ENCODE measurements at places on chromosomes 16 and 17. TPM values are rescaled to one million over a fixed set of nuclear protein-coding genes. Genes with fewer than 3 reads are reported as not detected.

GRCh38 chr16:83669456-83669855 is 138.3 kb upstream of the HSBP1 start:
- no peak for DNase-seq

Gene ADCY9
- 44.8 TPM for total RNA-seq

Gene RDM1
- total RNA-seq, result not detected

Gene VMO1
- 0.62 TPM for total RNA-seq

Gene EPX
- total RNA-seq, result not detected

Gene ZACN
- total RNA-seq, result not detected

DNA sequence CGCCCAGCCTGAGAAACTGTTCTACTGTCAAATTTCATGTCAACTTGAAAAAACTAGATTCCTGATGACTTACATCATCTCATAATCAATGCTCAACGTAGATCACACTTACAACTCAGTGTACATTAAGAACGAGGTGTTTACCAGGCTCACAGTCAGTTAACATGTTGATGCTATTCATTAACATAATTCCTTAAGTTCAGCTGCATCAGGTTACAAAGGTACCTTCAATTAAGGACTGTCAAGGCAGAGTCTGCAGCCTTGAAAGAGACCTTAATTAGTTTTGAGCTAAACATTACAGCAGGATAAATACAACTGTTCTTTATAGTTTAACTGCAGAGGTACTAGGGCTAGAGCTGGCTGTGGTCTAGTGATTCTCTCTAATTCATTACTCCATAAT is 1.9 kb downstream of the GNA13 start:
- no peak for DNase-seq

DNA sequence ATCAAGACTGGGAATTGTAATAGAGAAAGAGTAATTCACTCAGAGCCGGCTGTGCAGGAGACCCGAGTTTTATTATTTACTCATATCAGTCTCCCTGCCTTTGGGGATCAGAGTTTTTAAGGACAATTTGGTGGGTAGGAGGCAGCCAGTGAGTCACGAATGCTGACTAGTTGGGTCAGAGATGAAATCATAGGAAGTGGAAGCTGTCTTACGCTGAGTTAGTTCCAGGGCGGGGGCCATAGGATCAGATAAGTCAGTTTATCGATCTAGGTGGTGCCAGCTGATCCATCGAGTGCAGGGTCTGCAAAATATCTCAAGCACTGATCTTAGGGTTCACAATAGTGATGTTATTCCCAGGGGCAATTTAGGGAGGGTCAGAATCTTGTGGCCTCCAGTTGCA is 20.2 kb upstream of the GUCY2D start:
- DNase-seq, result no peak

GRCh38 chr17:39360537-39360936 is 40.9 kb downstream of the FBXL20 start:
- DNase-seq, result no peak

Gene KAT8
- total RNA-seq, result 60.3 TPM

- no peak for DNase-seq
These were observed 12.4 kb upstream of the HEATR6 start for GRCh38 chr17:60091109-60091508.

GRCh38 chr17:18257982-18258355 is 569 bp downstream of the FLII start:
- DNase-seq, result peak; percentile 89

GRCh38 chr17:2084036-2084765 is 29.3 kb downstream of the HIC1 start:
- DNase-seq, result peak; percentile 77

DNA sequence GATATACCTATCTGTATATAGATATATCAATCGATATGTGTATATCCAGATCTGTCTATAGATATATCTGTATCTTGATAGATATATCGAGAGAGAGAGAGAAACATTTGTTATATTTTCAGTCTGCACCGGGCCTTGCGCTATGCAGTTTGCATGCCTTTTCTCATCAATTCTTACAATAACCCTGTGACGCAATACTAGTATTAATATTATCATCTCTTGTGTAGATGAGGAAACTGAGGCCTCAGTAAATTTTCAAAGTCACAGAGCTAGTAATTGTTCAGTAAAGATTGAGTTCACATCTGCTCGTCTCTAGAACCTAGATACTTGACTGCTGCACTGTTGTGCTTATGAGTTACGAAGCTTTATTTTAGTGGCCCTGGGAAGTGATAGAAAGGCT is 77.6 kb downstream of the NF1 start:
- no peak for DNase-seq

DNA sequence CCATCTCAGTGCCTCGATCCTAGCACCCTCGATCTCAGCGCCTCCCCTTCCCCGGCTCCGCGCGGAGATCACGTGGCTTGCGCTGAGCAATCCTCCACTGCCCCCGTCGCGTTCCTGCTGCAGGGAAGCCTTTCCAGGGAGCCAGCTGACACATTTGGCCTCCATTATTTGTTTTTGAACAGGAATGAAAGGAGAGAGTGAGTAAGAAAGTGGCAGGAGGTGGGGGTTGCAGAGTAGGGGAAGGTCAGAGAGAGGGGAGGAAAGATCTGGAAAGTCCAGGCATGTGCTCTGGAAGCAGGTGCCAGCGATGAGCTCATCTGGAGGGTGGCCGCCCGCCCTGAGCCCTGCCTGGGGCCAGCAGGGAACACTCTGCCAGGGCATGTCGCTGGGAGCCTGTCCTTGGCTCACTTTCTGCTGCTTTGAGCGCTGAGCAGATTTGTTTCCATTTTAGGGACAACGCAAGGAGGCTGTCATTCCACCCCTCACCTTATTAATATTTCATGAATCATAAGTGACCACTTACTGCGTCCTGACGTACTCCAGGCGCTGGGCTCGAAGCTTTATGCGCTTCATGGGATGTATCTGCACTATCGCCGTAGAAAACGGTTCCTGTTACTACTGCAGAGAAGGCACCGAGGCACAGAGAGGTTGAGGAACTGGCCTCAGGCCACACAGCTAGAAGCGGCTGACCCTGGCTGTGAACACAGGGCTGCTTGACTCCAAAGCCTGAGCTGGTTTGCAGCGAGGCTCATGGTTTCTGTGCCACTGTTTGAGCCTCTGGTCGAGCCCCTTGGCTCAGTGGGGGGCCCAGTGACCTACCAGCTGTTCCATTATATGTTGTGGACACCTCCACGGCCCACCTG is 283.1 kb downstream of the SEC14L1 start:
- DNase-seq, result peak; percentile 92

DNA sequence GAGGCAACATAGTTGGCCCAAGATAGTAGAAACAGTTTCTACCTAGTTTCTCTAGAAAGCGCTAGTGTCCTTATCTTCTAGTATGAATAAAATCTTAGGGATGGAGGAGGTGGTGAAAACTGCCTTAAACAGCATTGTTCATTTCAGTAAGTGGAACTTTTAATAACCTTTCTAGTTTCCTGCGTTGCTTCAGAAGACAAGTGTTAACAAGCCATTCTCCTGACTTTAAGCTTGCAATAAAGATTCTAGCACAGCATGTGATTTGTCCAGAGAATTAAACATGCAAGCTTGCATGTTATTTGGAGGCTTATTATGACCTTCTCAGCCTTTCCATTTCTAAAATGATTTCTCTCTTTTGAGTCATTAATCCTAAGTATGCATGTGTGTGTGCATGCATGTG is 72.3 kb downstream of the TANGO6 start:
- DNase-seq, result no peak

Gene ZNF764
- total RNA-seq, result 8.0 TPM

Gene ATP2C2
- not detected for total RNA-seq

DNA sequence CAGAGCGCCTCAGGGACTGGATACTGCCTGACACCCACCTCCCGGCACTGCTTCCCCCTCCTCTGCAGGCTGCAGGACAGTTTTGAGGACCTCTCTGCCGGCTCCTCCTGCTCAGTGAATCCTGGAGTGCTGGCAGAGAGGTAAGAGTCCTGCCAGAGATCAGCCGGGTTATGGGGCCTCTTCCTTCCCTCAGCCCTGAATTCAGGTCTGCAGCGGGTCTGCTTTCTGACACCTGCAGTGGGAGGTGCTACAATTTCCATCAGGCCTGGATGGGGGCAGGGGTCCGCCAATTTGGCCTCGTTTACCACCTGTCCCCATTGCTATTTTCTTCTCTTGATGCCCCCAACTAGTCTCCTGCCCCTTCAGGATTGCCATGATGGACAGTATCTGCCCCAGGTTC is 3.0 kb upstream of the NEURL4 start:
- DNase-seq, result no peak

Gene SLC6A2
- not detected for total RNA-seq

DNA sequence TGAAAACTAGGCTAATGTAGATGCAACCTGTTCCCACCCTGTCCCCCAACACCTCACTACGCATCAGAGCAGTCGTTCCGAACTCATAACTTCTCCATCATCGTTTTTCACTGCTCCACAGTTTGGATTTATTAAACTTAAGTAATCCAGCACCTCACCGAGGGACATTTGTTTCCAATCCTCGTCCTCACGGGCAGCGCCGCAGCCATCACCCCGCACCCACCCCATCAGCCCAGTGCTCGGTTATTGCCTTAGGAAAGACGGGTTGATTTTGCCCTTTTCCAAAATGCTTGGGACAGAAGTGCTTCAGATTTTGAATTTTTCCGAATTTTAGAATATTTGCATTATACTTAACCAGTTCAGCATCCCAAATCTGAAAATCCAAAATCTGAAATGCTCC is 71.0 kb upstream of the DOC2B start:
- no peak for DNase-seq

Gene SCN4A
- 0.56 TPM for total RNA-seq

DNA sequence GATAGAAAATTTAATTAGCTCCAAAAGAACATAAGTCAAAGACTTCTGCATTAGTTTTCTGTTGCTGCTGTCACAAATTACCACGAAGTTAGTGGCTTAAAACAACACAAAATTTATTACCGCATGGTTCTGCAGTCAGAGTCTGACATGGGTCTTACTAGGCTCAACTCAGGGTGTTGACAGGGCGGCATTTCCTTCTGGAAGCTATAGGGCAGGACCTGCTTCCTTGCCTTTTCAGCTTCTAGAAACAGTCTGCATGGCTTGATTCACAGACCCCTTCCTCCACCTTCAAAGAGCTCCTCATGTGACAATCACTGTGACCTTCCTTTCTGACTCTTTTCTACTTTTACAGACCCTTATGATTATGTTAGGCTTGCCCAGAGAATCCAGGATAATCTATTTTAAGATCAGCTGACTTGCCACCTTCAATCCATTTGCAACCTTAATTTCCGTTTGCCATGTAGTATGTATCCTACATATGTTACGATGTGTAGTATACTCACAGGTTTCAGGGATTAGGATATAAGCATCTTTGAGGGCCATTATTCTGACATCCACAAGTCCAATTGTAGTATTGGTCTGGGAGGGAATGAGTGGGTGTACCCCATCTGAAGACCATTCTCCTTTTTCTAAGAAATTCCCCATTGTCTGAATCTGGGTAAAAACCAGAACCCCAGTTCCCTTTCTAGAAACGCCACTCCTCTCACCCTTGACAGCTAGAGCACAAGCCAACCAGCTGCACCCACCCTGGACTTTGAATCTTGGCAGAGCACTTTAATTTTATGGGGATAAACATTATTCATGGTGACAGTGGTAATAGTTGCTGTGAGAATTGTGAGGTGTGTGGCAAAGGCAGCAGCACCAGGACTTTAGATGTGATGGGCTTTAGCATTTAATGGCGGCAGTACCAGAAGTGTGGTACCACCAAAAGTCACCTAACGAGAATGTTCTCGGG is 265.5 kb downstream of the KCNJ2 start:
- no peak for DNase-seq

DNA sequence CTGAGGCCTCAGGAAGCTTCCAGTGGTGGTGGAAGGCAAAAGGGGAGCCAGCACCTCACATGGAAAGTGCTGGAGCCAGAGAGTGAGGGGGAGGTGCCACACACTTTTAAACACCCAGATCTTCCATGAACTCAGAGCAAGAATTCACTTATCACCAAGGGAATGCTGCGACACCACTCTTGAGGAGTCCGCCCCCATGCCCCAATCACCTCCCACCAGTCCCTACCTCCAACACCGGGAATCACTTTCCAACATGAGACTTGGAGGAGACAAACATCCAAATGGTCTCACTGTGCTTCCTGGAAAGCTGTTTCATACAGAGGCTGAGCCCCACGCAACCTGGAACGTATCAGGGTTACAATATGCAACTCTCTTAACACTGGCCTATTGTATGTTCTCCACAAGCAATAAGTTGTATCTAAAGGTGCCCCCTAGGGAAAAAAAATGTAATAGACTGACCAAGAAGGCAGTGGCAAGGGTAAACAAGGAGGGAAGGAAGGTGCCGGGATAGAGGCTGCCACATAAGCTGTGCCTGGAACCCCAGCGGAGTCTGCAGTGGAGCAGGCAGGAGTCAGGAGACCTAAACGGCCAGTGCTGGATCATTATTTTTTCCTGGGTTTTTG is 106.7 kb upstream of the FOXF1 start:
- DNase-seq, result no peak

DNA sequence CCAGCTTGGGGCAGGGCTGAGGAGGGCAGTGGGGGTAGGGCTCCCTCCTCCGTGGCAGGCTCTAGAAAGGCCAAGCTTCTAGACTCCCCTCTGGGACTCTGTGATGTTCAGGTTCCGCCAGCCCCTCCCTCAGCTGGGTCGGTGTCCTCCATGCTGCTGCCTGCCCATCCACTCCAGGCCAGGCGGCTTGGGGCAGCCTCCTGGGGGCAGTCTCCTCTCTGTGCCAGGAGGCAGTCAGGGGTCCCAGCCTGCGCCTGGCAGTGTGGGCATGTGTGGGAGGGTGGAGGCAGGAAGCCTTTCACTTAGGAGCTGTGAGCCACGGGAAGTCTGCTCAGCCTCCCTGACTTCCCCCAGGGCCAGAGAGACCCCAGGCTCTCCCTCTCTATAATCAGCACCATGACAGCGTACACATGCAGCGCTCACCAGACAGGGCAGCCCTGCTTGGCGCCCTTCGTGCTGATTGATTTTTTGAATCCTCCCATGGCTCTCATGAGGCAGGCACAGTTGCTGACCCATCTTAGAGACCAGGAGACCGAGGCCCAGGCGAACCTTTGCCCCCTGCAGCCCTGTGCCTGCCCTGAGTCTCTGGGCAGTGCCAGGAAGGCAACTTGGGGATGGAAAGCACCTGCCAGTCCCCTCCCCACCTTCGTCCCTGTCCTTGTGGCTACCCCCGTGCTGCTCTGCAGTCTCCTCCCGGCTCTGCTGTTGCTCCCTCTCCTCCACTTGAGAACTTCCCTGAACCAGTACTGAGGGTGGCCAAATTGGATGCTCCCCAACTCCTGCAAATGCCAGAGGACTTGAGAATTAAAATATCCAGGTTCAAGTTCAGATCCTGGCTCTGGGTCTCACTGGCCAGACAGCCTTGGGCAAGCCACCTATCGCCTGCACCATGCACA is 234.7 kb upstream of the GSE1 start:
- no peak for DNase-seq

All from Right ventricle myocardium superior (tissue), 1 donor.